ENCODE measurements at places on chromosomes 2 and 18.
A peak's percentile ranks its signal among the peaks of the same experiment; 100 is the strongest.

DNA sequence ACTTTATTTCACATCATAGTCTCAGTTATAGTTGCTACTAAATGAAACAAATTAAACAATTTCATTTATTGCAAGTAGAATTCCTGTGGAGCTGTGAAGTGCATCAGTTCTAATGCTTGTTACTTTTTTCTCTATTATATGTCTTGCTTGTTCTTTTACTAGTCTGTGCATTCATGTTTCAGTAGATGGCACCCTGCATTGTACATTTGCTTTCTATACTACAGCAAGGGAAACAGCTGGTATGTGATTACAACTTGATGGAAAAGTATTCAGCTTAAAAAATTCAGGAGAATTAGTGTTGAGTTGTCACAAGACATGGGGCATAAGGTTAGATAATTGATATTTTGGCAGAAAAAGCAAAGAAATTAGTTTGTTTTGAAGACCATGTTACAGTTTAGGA, 72.3 kb downstream of the TANK start:
- DNase-seq = no peak

GRCh38 chr18:49745045-49746014, 68.0 kb downstream of the ACAA2 start:
- DNase-seq = no peak

GRCh38 chr2:145314119-145314633, 794.3 kb upstream of the ZEB2 start:
- DNase-seq = no peak

DNA sequence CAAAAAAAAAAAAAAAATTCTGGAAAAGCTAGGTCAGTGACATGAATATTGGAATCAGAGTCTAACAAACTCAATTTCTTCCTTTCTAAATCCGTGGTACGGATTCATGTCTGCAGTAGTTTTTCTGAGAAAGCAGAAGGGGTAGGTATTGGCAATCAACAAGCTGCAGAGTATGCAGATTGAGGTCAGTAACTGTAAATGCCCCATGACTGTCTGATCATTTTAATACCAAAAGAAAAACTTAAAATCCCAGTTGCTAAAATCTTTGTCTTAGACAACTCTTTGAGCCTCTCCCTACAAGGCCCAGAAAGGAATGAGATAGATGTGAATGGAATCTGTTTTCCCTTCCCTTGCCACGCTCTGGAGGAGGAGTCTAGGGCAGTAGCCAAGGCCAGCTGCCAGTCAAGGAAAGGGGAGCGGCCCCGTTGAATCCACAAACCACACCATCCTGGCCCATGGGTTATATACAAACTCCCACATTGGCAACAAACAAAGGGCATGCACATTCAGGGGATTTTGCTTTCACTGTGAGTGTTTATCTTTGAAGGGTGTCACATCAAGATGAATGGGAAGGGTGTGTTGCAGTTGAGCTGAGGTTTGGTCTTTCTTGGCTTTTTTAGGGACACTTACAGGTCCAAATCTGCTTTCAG, 6.1 kb upstream of the CASP8 start:
- peak; percentile 26 for DNase-seq

DNA sequence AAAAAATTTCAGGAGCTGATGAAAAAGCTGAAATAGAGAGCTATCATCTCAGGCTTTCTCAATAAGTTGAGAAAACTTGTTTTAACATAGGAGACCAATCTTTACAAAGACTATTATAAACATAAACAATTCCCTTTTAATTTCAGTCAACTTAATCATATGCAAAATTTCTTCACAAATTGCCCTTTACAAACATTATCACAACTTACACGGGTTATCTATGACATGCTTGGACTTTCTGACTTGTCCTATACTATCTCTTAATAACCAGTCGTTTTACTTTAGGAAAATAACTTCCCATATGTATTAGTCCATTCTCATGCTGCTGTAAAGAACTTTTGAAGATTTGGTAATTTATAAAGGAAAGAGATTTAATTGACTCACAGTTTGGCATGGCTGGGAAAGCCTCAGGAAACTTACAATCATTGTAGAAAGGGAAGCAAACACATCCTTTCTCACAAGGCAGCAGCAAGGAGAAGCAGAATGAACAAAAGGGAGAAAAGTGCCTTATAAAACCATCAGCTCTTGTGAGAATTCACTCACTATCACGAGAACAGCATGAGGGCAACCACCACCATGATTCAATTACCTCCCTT, 1583.7 kb upstream of the CELF4 start:
- no peak for DNase-seq

DNA sequence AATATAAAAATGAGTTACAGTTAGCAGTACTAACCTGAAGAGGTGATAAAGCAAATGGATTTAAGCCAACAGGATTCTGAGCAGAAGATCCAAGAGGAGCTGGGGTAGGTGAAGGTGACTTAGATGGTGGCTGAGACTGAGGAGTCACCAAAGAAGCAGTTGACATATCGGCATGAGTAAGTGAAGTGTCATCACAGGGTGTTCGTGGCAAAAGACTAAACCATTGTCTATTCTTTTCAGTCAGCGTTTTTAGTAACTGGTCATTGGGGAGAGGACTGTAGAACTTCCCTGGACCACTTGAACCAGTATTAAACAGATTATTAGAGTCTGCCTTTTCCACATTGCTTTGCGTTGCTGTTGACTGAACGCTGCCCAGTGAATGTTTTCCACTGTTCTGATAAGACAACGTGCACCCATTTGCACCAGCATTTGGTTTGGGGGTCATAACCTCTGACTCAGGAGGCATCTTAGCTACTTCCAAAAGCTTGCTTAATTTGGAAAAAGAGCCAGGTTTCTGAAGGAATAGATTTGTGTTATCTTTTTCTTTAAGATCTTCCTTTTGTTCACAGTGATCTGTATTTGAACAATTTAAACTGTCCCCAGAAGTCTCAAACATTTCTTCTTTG, 63.3 kb upstream of the WDSUB1 start:
- no peak for DNase-seq

DNA sequence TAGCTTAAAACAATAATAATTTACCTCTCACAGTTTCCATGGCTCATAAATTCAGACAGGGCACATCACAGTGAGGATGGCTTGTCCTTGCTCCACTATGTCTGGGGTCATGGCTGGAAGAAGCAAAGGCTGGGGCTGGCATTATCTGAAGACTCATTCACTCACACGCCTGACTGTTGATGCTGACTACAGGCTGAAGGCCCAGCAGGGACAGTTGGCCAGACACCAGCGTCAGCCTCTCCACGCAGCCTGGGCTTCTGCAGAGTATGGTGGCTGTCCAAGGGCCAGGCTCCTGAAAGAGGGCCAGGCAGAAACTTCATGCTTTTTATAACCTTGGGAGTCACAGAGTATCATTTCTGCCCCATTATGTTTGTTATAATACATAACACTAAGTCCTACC, 33.4 kb downstream of the YPEL5 start:
- DNase-seq = no peak

GRCh38 chr2:162524192-162524591, 180.3 kb downstream of the GCA start:
- peak; percentile 29 for DNase-seq

DNA sequence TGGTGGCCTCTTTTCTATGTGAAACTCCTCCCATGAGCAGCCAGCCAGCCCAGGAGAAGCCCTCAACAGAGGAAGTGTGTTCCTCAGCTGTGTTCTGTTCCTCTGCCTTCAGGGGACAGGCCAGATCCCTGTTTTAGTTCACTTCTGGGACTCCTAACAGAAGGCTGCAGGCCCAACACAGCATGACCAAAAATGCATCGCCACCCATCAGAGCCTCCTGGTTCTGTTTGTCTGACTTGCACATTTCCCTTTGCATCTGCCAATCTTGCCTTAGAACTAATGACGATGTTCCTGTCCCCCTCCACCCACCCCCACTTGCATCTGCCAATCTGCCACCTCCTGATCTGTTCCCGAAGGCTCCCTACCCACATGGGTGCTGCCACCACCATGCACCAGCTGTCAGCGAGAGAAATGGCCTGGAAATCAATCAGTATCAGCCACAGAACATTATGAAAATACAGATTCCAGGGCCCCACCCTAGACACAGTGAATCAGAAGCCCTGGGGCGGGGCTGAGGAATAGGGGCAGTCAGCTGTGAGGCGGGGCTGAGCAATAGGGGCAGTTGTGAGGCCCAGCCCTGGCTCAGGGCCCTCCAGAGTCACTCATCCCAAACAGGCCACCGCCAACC, 51.0 kb downstream of the FAM168B start:
- DNase-seq = no peak

DNA sequence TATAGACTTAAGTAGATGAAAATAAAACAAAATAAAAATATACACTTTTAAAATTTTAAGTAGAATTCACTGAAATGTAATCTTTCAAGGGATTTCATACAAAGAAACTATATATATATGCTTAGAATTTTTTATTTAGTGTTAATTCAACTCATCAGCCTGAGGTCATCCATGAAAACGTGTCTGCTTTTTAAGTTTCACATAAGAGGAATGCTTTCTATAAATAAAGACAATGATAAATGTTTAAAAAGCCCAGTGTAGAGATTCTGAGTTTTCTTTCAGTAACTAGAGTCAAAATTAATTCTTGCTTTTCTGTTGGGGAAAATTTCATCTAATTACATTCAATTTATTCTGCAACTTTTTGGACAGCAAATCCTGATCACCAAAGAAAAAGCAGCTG, 213.3 kb downstream of the MBD5 start:
- no peak for DNase-seq

DNA sequence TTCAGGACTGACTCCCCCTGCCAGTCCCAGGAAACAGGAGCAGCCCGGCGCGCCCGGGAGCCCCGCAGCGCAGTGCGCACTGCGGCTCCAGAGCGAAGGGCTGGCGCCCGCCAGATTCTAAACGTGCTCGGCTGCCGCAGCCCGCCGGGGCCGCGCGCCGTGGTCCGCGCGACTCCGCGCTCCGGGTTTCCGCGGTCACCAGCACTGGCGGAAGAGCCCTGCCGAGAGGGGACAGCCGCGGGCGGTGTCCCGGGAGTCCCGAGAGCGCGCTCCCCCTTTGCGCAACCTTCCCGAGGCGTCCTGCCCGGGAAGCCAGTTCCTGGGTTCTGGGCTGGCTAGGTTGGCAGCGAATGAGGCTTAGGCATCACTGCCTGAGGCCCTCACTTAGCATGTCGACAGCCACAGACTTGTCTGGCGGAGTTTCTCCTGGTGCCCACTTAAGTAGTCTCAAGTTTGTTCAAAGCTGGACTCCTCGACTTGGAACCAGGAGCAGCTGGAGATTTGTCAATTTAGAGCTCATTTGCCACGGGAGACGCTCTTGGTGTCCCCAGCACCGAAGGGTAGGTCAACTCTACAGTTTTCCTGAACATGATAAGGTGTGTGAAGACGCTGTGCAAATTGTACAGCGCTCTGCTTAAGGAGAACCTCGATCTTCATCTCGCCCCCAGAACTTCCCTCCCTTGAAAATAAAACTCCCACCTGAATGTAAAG, 1.5 kb upstream of the VSNL1 start:
- peak; percentile 55 for DNase-seq

DNA sequence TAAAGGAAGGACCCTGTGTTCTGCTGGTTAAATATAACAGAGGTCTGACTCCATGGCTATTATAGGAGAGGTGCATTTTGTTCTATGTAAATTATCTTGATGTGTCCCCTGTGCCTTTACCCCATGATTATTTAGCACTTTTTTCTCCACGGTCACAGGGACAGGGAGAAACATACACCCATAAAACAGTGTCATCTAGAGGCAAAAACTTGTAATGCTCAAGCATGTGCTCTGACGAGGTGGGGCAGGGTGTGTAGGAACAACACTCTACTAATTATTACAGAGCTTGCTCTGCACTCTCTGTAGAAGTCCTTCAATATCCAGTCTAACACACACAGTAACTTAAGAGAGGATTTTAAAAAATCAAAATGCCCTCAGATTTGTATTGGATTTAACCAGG, 187.9 kb downstream of the NEDD4L start:
- peak; percentile 16 for DNase-seq

DNA sequence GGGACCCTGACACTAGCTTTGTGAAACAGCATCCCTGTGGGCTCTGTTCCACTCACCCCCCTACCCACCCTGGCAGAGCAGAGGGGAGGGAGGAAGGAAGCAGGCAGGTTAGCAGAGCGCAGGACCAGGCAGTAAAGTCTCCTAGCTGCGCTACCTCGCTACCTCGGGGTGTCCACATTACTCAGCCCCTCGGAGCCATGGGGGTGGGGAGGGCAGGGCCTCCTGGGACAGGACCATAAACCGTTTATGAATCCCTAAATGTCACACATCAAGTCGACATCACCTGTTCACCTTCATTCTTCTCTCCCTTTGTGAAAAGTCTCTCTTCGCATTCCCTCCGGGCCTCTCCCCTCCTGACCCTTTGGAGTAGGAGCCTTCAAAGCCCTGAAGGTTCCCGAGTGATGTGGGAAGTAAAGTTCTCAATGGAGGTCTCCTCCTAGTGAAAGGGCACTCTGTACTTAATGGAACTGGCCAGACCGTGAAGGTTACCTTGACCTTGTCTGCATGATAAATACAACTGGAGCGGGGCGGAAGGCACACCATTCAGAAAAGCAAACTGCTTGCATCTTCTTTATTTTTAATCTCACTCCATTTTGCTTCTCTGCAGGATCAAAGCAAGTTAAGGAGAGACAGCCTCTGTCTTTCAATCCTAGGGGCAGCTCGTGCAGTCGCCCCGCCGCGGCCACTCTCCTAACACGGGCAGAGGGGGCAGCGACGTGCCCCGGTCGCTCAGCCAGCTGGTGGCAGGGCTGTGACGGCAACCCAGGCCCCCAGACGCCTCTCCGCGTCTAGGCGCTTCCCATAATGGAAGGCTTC, 23.7 kb upstream of the SMAD7 start:
- DNase-seq = no peak

- DNase-seq = no peak
Observed at GRCh38 chr2:165793161-165793778, 777 bp downstream of the GALNT3 start.

GRCh38 chr2:108243566-108243965, 3.8 kb downstream of the SULT1C3 start:
- no peak for DNase-seq

DNA sequence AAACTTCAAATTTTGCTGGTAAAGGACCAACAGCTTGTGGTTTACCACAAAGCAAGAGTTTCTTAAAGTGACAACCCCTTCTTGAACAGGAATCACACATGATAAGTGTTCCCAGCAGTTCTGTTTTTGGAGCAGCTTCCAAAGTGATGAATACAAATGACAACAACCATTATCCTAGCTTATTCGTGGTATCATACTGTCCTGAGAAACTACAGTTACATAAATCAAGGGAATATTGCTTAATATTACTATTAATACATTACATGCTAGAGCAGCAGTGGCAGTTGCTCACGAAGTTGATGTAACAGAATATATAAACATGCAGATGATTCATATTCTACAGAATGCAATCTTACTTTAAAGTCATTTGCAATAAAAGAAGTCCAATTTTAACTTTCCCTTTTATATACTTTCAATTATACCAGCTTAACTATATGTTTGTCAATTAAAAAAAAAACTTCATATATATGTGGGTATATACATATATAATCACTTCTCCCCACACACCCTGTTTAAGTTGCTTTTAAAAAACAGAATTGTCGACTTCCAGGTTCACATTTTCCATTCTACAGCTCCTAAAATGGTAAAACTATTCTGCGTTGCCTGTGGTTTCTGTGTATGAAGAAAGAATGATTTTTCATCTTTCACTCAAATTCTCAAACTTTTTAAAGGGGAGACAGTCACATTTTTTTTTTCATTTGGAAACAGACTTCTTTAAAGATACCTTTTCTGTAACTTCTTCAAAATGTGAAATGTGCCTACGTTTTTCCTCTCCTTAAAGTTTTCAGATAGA, 713.6 kb downstream of the TDRD15 start:
- no peak for DNase-seq

- DNase-seq = peak; percentile 63
Observed at GRCh38 chr18:50401888-50402287, 27.0 kb downstream of the SKA1 start.

Measured in DMS153 (cell line).